ENCODE measurements at places on chromosomes 4 and X.

- no peak for DNase-seq
Observed at GRCh38 chr4:1055721-1056590, 44.5 kb downstream of the FGFRL1 start.

- no peak for DNase-seq
Observed at GRCh38 chr4:47784222-47784621, 53.6 kb downstream of the CORIN start.

DNA sequence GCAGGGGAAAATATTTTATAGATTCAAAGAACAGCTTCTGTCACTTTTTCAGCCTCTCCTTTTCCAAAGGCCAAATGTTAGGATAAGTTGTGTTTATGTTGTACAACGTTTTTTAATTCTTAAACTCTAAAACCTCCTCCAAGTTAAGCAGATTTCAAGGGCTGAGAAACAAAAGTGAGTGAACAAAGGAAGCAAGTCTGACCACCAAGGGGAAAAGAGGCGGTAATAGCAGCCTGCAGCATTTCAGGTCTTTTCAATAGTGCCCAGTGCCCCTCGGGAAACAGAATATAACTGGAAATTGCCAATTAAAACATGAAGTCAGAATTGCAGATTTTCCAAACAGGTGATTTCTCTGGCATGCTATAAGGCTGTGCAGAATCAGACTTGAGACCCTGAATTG lies 510.0 kb upstream of the HTR2C start:
- DNase-seq = no peak

- DNase-seq = no peak
Observed at GRCh38 chr4:140131675-140132229, 22.2 kb downstream of the MAML3 start.
